Caco-2 (cell line): ENCODE measurements at places on chromosomes 5 and 9. TPM values are rescaled to one million over a fixed set of nuclear protein-coding genes. Genes with fewer than 3 reads are reported as not detected.

DNA sequence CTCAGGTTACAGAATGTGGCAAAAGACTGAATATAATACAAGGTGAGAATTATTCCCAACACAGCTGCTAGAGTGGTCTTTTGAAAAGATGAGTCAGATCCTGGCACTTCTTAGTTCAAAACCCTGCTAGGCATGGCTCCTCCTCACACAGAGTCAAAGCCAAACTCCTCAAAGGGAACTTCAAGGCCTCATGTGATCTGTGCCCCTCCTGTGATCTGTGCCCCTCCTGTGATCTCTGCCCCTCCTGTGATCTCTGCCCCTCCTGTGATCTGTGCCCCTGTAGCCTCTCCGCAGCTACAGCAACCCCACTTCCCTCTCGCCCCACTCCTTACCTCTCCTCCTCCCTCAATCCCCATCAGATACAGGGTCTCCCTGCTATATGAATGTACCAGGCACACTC, 525.5 kb upstream of the CCNG1 start:
- H3K4me1 ChIP-seq = no peaks in the 10 kb centered on the region
- H3K27me3 ChIP-seq = no peaks in the 10 kb centered on the region
- no peaks in the 10 kb centered on the region for H3K36me3 ChIP-seq
- no peak for DNase-seq
- no peak overlapping the region for H3K4me3 ChIP-seq

DNA sequence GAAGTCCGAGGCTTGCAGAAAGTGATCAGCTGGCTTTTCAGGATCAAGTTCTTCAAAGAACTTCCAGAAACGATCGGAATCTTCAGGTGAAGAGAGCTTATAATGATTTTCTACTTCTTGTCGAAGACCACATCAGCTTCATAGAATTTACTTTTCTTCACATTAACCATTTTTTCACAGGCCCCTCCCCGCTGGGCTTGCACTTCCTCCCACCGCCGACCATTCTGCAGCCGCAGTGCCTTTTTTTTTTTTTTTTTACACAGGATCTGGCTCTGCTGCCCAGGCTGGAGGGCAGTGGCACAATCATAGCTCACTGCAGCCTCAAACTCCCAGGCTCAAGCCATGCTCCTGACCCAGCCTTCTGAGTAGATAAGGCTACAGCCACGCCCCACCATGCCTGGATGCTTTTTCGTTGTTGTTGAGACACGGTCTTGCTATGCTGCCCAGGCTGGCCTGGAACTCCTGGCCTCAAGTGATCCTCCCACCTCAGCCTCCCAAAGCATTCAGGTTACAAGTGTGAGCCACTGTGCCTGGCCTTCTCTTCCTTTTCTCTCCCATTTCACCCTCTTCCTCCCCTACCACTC, 15.3 kb upstream of the RNF130 start:
- DNase-seq = no peak
- no peak overlapping the region for H3K27ac ChIP-seq
- no peak overlapping the region for H3K4me3 ChIP-seq
- no peaks in the 10 kb centered on the region for H3K27me3 ChIP-seq
- no peaks in the 10 kb centered on the region for H3K36me3 ChIP-seq
- peaks cover 13% of the 10 kb centered on the region for H3K4me1 ChIP-seq

- no peaks in the 10 kb centered on the region for H3K27me3 ChIP-seq
- no peak for DNase-seq
- H3K4me1 ChIP-seq = peaks cover 9% of the 10 kb centered on the region; the same call in 1 of the 2 replicates
- no peak overlapping the region for H3K27ac ChIP-seq
These were observed 1.8 kb downstream of the PTGES2 start for GRCh38 chr9:128125580-128126354.

GRCh38 chr9:131370638-131371037, 23.2 kb upstream of the PRRC2B start:
- no peak overlapping the region for H3K27ac ChIP-seq
- no peak overlapping the region for H3K4me3 ChIP-seq
- H3K4me1 ChIP-seq = peaks cover 15% of the 10 kb centered on the region
- H3K36me3 ChIP-seq = no peaks in the 10 kb centered on the region
- no peak for DNase-seq
- H3K27me3 ChIP-seq = no peaks in the 10 kb centered on the region

Gene TMEM174
- total RNA-seq = not detected in 2 replicates

GRCh38 chr5:158369241-158369640, 510.3 kb upstream of the CLINT1 start:
- H3K4me3 ChIP-seq = no peak overlapping the region
- no peak overlapping the region for H3K27ac ChIP-seq
- no peaks in the 10 kb centered on the region for H3K36me3 ChIP-seq
- no peaks in the 10 kb centered on the region for H3K27me3 ChIP-seq
- no peak for DNase-seq

DNA sequence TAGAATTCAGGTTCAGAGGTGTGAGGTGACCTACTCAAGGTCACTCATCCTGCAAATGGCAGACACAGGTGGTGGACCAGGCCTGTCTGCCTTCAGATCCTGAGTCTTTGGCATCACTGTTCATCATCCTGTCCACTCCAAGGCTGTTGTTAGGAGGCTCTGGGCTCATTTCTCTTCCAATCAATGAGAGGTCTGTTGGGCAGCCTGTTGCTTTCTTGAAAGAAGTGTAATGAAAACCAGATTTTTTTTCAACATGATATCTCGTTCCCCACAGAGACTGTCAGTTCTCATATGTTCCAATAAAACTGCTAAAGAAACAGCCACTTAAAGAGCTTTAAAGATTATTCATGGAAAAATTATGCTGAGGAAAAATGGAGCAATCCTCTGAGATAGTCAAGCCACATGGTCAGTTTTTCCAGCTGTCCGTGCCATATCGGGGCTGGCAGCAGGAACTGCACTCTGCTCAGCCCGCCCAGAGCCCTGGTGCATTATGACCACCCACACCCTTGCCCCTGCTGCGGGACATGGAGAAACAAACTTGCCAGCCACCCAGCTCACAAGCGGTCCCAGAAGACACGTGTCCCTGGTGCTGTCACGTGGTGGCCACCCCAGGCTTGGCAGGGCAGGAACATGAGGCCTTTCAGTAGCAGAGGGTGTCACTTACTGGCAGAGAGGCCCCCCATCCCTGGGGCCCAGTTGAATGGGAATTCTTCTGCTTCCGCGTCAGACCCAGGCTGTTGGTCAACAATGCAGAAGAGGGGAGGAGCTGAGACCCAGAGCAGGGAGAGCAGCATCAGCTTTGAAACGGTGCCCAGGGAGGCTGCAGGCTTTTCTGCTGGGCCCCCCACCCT, 63.7 kb upstream of the ANGPTL2 start:
- H3K4me3 ChIP-seq = no peak overlapping the region
- H3K36me3 ChIP-seq = no peaks in the 10 kb centered on the region; the same call in 1 of the 2 replicates
- no peak for DNase-seq
- H3K27me3 ChIP-seq = no peaks in the 10 kb centered on the region
- no peak overlapping the region for H3K27ac ChIP-seq
